Panc1 (cell line): ENCODE measurements at places on chromosomes 7 and 10. TPM values are rescaled to one million over a fixed set of nuclear protein-coding genes. Genes with fewer than 3 reads are reported as not detected.

DNA sequence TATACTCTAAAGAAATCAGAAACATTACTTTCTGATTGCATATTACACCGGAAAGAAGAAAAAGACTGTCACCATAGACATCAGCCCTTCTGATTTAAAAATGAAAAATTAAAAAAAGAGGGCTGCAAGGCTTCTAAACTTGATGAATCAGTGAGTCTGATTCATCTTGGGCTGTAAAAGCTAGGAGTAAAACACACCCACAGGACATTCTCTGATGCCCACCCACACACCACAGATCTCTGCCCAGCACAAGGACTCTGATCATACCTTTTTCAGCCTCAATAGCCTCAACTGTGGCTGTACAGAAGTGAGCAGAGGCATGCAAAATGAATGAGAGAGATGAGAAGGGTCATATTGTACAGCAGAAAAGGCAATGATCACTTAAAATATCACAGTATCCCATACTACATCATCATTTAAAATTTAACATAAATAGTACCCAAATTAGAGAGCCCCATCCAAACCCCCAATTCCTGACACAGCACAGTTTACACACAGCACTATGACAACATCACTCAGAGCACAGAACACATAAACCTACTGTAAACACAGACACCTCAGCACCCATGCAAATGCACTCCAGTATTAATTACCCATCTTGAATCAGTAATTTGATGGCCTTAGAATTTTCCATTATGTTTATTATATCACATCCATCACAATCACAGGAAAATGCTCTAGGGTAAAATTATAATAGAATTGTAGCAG is 6.4 kb upstream of the MSS51 start:
- no peaks in the 10 kb centered on the region for H3K36me3 ChIP-seq
- H3K4me3 ChIP-seq, result no peak overlapping the region
- H3K27ac ChIP-seq, result no peak overlapping the region
- no peaks in the 10 kb centered on the region for H3K4me1 ChIP-seq
- DNase-seq, result no peak

- H3K4me1 ChIP-seq, result no peaks in the 10 kb centered on the region
These were observed 164.5 kb upstream of the SMIM30 start for GRCh38 chr7:113282875-113283274.

DNA sequence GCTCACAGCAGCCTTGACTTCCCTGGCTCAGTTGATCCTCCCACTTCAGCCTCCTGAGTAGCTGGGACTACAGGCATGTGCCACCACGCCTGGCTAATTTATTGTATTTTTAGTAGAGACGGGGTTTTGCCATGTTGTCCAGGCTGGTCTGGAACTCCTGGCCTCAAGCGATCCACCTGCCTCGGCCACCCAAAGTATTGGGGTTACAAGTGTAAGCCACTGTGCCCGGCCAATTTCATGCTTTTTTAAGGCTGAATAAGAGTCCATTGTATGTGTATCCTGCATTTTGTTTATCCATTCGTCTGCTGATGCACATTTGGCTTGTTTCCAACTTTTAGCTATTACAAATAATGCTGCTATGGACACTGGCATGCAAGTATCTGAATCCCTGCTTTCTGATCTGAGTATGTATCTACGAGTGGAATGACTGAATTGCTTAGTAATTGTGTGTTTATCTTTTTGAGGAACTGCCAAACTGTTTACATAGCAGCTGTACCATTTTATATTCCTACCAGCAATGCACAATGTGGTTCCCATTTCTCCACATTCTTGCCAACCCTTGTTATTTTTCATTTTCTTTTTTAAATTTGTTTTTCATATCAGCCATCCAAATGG is 37.3 kb upstream of the TPST1 start:
- H3K36me3 ChIP-seq, result no peaks in the 10 kb centered on the region
- DNase-seq, result peak; percentile 46
- no peak overlapping the region for H3K27ac ChIP-seq

GRCh38 chr7:75639886-75640190 is 98.9 kb downstream of the HIP1 start:
- H3K4me1 ChIP-seq, result peaks cover 11% of the 10 kb centered on the region
- no peak for DNase-seq
- peak overlapping the region; percentile 75 for H3K27ac ChIP-seq
- peak overlapping the region; percentile 57 for H3K4me3 ChIP-seq
- H3K27me3 ChIP-seq, result no peaks in the 10 kb centered on the region
- no peaks in the 10 kb centered on the region for H3K36me3 ChIP-seq

- H3K27ac ChIP-seq, result no peak overlapping the region
- no peaks in the 10 kb centered on the region for H3K4me1 ChIP-seq
- no peak overlapping the region for H3K4me3 ChIP-seq
- no peaks in the 10 kb centered on the region for H3K27me3 ChIP-seq
- no peaks in the 10 kb centered on the region for H3K36me3 ChIP-seq
- DNase-seq, result peak; percentile 57
These were observed 343.0 kb downstream of the CRPPA start for GRCh38 chr7:16078076-16078952.

- no peak overlapping the region for H3K27ac ChIP-seq
- H3K27me3 ChIP-seq, result no peaks in the 10 kb centered on the region
- H3K4me1 ChIP-seq, result no peaks in the 10 kb centered on the region
- DNase-seq, result no peak
- no peak overlapping the region for H3K4me3 ChIP-seq
- no peaks in the 10 kb centered on the region for H3K36me3 ChIP-seq
These were observed 18.1 kb upstream of the PAXIP1 start for GRCh38 chr7:155020996-155021395.

DNA sequence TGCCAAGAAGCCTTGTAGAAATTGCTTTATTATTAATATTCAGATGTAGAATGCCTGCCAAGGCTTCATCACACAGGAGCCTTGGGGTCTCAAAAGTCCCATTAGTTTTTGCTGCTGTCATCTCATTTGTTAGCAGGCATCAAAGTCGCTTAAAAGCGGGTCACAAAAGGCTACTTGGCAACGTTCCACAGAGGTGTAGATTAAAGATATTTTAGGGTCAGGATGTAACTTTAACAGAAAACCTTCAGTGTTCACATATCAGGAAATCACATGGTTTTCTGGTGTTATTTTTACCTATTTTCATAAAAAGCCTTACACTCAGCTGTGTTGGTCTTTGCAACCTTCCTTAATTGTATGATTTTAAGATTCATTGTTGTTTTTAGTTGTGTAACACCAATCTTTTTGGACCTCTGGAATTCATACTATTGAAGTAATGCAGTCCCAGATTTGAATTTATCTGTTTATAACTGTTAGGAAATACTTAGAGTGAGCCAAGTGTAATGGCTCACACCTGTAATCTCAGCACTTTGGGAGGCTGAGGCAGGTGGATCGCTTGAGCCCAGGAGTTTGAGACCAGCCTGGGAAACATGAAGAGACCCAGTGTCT is 65.3 kb downstream of the TET1 start:
- H3K36me3 ChIP-seq, result no peaks in the 10 kb centered on the region
- H3K4me3 ChIP-seq, result no peak overlapping the region
- H3K27me3 ChIP-seq, result no peaks in the 10 kb centered on the region
- H3K4me1 ChIP-seq, result no peaks in the 10 kb centered on the region
- no peak overlapping the region for H3K27ac ChIP-seq
- no peak for DNase-seq

GRCh38 chr7:100629117-100629716 is 12.1 kb downstream of the TFR2 start:
- no peak overlapping the region for H3K27ac ChIP-seq
- H3K36me3 ChIP-seq, result no peaks in the 10 kb centered on the region; the same call in 1 of the 2 replicates
- no peaks in the 10 kb centered on the region for H3K4me1 ChIP-seq
- H3K4me3 ChIP-seq, result no peak overlapping the region

GRCh38 chr7:102080019-102080433 is 206.6 kb upstream of the SH2B2 start:
- H3K4me1 ChIP-seq, result no peaks in the 10 kb centered on the region
- no peak for DNase-seq
- H3K27me3 ChIP-seq, result no peaks in the 10 kb centered on the region

DNA sequence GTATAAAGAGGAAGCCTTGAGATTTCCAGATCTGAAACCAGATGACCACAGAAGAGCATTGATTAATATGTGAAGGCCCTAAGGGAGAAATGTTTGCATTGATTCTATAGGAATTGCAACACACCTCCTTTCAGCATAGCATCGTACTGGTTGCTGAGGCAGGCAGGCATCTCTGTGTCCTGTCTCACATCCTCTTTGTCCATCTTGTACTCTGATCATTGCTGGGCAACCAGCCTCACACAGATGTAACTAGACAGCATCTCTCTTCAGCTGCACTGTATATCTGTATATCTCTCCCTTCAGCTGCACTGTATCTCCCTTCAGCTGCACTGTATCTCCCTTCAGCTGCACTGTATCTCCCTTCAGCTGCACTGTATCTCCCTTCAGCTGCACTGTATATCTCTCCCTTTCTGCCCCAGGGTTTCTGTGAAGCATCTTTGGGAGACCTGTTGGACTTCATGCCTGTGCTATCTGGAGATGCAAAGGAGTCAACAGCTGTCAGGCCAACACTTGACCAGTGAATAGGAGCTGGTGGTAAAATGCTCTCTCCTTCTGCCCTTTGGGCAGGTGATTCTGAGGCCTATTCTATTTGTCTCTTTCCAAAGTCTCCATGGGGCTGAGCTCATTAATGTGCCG is 40.3 kb downstream of the TMEM178B start:
- DNase-seq, result no peak
- no peak overlapping the region for H3K4me3 ChIP-seq
- no peak overlapping the region for H3K27ac ChIP-seq
- H3K27me3 ChIP-seq, result no peaks in the 10 kb centered on the region
- H3K4me1 ChIP-seq, result no peaks in the 10 kb centered on the region
- no peaks in the 10 kb centered on the region for H3K36me3 ChIP-seq

DNA sequence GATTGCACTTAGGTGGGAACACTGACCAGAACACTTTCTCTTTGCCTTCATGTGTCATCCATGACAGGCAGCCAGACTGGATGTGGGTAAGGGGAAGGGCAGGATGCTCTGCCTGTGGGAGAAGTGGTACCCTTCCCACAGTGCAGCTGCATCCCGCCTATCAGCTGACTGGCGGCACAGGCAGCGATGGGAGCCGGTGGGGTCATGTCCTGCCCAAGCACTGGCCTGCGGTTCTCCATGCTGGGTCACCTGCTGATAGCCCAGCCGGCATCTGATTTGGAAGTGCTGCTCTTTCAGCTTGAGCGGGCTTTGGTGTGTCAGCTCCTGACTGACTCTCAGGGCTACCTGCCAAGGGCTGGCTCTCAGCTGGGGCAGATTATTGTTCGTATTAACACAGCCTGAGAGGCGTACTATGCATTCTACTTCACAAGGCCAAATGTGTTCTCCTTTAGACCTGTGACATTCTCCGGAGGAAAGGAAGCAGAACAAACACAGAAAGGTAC is 105.2 kb upstream of the PDLIM1 start:
- no peak overlapping the region for H3K4me3 ChIP-seq
- H3K4me1 ChIP-seq, result peaks cover 4% of the 10 kb centered on the region; the same call in 1 of the 2 replicates
- no peak for DNase-seq
- no peak overlapping the region for H3K27ac ChIP-seq
- H3K36me3 ChIP-seq, result 0 out of 2 replicates have a peak, but pooled peaks cover 3% of the 10 kb centered on the region
- H3K27me3 ChIP-seq, result no peaks in the 10 kb centered on the region

DNA sequence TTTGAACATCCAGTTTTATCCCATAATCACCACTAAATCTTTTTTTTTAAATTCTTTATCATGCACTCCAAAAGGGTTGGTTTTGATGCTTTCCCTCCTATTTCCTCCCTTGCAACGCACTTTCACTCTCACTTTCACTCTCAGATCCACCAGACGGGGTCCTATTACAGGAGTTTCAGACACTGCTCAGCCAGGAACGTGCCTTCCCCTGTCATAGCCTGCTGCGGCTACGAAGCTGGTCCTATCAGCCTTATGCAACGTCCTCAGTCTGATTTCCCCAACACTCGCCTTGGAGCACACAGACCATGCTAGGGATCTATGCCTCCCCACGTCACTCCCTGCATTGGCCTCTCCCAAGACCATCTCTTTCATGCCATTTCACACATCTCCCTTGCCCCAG is 23.4 kb downstream of the ZPBP start:
- peak overlapping the region; percentile 53 for H3K4me3 ChIP-seq
- H3K36me3 ChIP-seq, result no peaks in the 10 kb centered on the region
- H3K27ac ChIP-seq, result no peak overlapping the region
- no peaks in the 10 kb centered on the region for H3K27me3 ChIP-seq
- peaks cover 8% of the 10 kb centered on the region; the same call in 1 of the 2 replicates for H3K4me1 ChIP-seq
- no peak for DNase-seq

DNA sequence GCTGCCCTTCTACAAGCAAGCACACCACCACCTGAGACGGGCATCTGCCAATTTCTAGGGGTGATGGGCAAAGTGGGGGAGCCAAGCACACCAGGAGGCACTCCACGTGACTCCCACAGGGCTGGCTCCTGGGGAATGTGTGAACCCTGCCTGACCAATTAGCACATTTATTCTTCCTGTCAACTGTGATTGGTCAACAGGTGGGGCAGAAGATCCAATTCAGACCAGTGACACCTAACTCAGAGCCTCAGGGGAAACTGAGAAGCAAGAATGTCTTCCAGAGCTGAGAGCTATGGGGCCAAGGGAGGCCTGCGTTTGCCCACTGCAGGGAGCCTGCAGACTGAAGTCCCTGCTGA is 15.4 kb downstream of the TMEM273 start:
- no peak overlapping the region for H3K27ac ChIP-seq
- DNase-seq, result no peak
- H3K4me1 ChIP-seq, result no peaks in the 10 kb centered on the region
- no peak overlapping the region for H3K4me3 ChIP-seq
- no peaks in the 10 kb centered on the region for H3K36me3 ChIP-seq

DNA sequence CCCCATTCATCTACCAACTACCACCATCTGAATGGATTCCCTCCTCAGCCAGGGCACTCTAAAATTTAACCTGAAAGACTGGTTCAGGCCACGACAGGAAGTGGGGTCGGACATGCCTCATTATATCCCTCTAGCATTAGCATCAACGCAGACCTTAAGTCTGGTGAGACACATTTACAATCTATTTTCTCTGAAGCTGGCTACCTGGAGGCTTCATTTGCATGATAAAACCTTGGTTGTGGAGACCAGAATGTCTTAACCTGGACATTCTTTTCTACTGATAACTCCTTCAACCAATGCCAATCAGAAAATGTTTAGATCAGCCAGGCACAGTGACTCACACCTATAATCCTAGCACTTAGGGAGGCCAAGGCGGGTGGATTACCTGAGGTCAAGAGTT is 42.3 kb downstream of the SVOPL start:
- no peak overlapping the region for H3K27ac ChIP-seq
- H3K4me1 ChIP-seq, result peaks cover 4% of the 10 kb centered on the region; the same call in 1 of the 2 replicates
- H3K27me3 ChIP-seq, result peaks cover 7% of the 10 kb centered on the region; the same call in 1 of the 2 replicates
- H3K36me3 ChIP-seq, result no peaks in the 10 kb centered on the region
- DNase-seq, result no peak
- H3K4me3 ChIP-seq, result no peak overlapping the region

DNA sequence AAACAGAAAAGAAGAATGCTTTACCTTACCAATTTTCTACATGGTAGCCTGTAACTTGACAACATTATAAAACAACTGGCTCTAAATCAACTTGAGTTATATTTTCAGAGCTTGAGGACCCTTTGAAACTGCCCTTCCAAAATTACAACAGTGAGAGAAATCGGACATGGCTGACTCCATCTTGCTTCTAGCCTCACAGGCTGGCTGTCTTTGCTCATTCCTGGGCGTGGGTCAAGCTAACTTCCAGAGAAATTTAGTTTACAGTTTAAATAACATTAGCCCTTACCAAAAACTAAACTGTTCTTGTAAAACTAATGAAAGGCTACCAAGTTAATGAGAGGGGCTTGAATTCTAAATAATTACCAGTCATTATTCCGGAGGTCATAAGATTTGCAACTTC is 183.4 kb downstream of the AKR1D1 start:
- DNase-seq, result no peak
- H3K27ac ChIP-seq, result no peak overlapping the region
- no peak overlapping the region for H3K4me3 ChIP-seq
- H3K4me1 ChIP-seq, result no peaks in the 10 kb centered on the region
- no peaks in the 10 kb centered on the region for H3K36me3 ChIP-seq

The WDFY4 gene
- total RNA-seq, result 0.23 TPM
